ENCODE measurements at places on chromosomes 3 and 15. TPM values are rescaled to one million over a fixed set of nuclear protein-coding genes. Genes with fewer than 3 reads are reported as not detected.

DNA sequence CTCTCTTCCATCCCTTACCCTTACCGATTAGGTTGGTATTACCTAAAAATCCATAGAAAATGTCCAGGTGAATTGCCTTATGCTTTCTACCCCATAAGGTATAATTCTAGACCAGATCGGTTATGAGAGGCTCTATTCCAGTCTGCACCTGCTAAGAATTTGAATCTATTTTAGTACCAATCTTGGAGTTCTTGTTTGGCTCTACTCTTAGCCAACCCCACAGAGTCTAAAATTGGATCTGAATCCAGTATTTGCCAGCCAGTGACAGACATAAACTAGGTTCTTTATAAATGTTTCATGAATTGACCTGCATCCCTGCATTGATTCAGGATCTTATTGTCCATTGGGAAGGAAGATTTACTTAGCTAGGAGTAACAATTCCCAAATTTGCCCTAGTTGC lies 6.5 kb downstream of the KLHL24 start:
- DNase-seq: no peak

- DNase-seq: no peak
Measured at GRCh38 chr3:12222775-12223485, 64.2 kb upstream of the TIMP4 start.

GRCh38 chr3:19652336-19652735 lies 281.7 kb downstream of the EFHB start:
- no peak for DNase-seq

TM4SF1 gene
- total RNA-seq: 1,046 TPM

DNA sequence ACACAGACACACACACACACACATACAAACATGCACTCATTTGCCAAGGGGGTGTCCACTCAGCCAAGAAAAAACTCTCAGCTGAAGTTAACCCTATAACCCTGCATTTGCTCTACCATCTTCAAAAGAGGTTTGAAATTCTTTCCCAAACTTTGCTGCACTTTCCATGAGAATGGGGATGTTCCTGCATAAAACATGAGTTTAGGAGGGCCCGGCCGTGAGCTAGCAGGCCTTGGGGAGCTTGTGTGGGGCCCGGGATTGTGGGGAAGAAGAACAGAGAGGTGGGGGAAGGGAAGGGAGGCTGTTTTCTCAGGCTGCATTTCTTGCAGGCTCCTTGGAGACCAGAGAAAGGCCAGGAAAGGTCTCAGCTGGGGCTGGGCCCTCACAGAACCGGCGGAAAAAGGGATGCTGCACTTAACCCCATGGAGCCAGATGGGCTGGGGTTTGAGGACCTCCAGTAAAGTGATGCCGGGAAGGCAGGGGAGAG lies 40.8 kb downstream of the SEMA5B start:
- DNase-seq: no peak
